Activated gamma-delta T cell treated with Interleukin-2 at 50 U/mL for 16 hours (primary cell): ENCODE measurements at places on chromosomes 16 and 17.

DNA sequence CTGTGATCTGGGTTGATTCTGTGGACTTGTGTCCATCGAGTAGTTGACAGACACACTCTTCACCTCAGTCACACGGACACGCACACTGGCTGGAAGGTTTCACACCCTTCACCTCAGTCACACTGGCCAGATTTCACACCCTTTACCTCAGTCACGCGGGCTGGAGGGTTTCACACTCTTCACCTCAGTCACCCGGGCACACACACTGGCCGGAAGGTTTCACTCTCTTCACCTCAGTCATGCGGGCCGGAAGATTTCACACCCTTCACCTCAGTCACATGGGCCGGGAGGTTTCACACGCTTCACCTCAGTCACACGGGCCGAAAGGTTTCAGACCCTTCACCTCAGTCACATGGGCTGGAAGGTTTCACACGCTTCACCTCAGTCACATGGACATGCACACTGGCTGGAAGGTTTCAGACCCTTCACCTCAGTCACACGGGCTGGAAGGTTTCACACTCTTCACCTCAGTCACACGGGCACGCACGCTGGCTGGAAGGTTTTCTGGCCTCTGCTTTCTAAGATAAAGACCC, 96.2 kb downstream of the PGS1 start:
- DNase-seq, result peak; percentile 24

GRCh38 chr17:12089809-12090384, 69.2 kb downstream of the MAP2K4 start:
- DNase-seq, result no peak

- DNase-seq, result no peak
Measured at GRCh38 chr16:10846213-10846998, 27.8 kb upstream of the TVP23A start.

DNA sequence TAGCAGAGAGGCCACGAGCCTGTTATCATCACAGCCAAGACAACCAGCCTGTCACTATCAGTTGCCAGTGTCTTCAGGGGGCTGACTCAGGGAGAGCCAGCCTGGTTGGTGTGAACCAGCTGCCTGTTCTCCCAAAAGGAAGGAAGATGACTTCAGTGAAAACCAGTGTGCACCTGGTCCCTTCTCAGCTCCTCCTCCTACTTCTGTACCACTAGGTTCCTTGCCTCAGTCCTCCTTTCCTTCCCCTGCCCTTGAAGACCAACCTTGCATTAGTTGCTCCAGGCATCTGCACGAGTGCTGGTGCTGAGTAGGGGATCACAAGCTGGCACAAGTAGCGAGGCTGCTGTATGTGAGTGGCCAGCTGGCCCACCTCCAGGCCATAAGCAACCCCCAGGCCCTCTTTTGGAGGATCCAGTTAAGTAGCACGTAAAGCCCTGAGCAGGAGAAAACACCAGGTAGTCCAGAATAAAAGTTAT, 8.5 kb downstream of the TUBG1 start:
- DNase-seq, result no peak

DNA sequence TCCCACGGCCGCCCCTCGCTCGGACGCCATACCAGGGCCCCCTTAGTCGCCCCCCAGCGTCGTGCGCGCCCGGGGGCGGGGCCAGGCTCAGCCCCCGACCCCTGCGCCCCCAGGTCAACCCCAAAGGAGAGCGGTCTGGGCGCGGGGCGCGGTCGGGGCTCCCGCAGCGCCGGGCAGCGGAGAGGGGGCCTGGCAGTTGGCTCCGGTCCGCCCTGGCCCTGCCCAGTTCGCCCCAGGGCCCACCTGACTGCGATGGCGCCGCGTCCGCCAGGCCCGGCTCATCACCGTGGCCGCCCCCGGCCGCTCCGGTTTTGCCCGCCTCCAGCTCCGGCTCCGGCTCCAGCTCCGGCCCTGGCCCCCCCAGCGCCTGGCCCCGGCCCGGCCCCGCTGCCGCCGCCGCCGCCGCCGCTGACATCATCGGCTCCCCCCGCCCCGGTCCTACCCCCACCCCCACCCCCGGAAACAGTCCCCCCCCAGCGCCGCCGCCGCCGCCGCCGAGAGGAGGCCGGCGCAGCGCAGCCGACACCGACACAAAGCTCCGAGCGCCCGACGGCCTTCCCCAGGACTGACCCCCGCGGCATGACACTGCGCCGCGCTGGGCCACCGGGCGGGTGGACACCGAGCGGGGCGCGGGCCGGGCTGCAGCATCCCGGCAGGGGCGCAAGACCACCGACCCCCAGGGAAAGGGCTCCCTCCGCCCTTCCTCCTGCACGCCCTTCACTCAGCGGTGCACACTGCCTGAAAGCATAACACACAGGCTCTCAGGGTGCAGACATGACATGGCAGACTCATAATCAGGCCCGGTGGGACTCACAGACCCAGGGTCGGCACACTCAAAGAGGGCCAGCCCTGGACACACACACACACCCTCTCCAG, at the start of gene ZBTB4:
TSS of gene ZBTB4 (minus strand) at position 419 of the 876 bp plus-strand sequence. CDS start 12,830 bp downstream, outside the sequence.
- peak; percentile 64 for DNase-seq

DNA sequence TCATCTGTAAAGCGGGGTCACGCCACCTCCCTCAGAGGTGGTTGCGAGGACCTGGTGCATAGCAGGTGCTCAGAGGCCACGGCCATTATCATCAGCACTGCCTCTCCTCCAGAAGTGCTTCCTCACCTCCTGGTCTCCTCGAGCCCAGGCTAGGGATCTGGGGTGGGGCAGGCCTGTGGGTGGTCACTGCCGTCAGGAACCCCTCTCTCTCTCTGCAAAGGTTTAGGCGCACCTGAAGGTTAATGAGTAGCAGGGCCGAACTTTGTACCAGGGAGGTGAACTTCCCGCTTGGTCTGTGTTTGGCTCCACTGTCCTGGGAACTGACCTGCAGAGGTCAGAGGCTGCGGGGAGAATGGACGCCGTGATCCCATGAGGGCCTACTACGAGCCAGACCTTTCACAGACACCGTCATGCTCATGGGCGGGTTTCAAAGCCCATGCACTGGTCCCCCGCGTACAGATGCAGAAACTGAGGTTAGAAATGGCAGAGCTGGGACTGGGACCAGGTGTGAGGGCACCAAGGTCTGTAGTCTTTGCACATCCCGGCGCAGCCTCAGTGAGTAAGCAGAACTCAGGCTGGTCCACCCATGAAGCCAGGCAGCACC, 13.8 kb downstream of the JUP start:
- DNase-seq, result no peak

GRCh38 chr17:19534562-19535149, 1.0 kb downstream of the SLC47A1 start:
- no peak for DNase-seq

- no peak for DNase-seq
Measured at GRCh38 chr17:1073241-1073962, 76.5 kb downstream of the TIMM22 start.

- DNase-seq, result no peak
Measured at GRCh38 chr17:27518048-27518447, 61.8 kb downstream of the KSR1 start.

- DNase-seq, result no peak
Measured at GRCh38 chr17:73863761-73864535, 219.7 kb upstream of the SDK2 start.

DNA sequence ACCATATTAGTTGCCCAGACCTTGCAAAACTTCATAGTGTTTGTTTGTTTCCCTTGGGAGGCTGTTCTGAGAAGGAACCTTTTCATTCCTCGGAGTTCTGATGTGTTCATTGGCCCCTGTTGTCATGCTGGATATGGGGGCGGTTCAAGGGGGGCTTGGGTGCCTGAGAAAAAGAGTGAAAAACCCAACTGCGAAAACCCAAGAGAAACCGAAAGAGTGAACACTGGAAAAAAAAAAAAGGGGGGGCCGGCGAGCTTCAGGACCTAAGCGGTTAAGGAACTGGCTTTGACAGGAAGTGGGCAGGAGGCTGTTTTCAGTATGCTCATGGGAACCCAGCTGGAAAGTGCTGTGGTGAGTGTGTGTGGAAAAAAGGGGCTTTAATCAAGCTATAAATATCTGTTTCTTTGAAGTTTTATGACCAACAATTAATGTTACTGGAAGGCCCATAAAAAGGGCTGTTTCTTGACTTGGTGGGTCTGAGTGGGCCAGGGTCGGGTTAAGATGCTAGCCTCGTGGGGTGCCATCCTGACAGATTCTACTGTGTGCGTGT, 510.7 kb downstream of the MAF start:
- peak; percentile 21 for DNase-seq
